Glutamatergic neuron (in vitro differentiated cells): ENCODE measurements at places on chromosomes 1 and 21. TPM values are rescaled to one million over a fixed set of nuclear protein-coding genes. Genes with fewer than 3 reads are reported as not detected.

The CD34 gene
- 0.20 TPM for total RNA-seq

The ICOSLG gene
- total RNA-seq = 0.37 TPM

The C1orf116 gene
- not detected for total RNA-seq

DNA sequence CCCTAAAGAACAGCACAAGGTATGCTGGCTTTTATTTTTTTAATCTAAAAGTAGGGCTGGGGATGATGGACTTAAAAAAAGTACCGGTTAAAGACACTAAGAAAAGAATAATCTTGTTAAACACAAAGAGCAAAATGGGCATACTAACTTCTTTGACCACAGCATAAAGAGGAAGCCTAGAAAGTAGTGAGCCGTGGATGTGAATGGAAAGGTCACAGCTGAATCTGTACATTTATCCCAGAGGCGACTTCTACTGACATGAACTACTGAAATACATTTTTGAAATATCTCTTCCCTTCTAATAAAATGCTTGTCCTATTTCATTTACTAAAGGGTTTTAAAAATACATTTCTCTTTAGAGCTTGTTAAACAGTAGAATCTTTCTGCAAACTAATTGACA, 140.7 kb downstream of the SLC45A1 start:
- peaks cover 12% of the 10 kb centered on the region for H3K27me3 ChIP-seq
- no peak overlapping the region for H3K4me3 ChIP-seq
- DNase-seq = no peak
- H3K27ac ChIP-seq = no peak overlapping the region

DNA sequence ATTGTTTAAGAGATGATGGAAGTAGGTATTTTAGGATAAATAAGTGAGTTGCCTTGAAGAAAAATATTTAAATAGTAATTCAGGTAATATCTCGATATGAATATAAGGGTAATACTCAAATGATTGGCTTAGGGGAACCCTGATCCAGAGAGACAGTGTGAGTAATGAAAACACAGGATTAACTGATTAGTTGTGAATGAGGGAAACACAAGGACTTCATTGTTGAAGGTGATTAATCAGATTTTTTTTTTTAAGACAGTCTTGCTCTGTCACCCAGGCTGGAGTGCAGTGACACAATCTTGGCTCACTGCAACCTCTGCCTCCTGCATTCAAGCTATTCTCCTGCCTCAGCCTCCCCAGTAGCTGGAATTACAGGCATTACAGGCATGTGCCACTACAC, 12.7 kb downstream of the SLC25A33 start:
- DNase-seq = no peak
- no peak overlapping the region for H3K27ac ChIP-seq
- peaks cover 3% of the 10 kb centered on the region for H3K27me3 ChIP-seq
- no peaks in the 10 kb centered on the region for H3K36me3 ChIP-seq
- H3K4me1 ChIP-seq = no peaks in the 10 kb centered on the region

GRCh38 chr1:3683992-3684391, 31.7 kb downstream of the TP73 start:
- peak; percentile 83 for DNase-seq
- H3K4me1 ChIP-seq = peaks cover 10% of the 10 kb centered on the region
- H3K27me3 ChIP-seq = peaks cover 9% of the 10 kb centered on the region
- H3K4me3 ChIP-seq = no peak overlapping the region
- peaks cover 5% of the 10 kb centered on the region for H3K36me3 ChIP-seq

DNA sequence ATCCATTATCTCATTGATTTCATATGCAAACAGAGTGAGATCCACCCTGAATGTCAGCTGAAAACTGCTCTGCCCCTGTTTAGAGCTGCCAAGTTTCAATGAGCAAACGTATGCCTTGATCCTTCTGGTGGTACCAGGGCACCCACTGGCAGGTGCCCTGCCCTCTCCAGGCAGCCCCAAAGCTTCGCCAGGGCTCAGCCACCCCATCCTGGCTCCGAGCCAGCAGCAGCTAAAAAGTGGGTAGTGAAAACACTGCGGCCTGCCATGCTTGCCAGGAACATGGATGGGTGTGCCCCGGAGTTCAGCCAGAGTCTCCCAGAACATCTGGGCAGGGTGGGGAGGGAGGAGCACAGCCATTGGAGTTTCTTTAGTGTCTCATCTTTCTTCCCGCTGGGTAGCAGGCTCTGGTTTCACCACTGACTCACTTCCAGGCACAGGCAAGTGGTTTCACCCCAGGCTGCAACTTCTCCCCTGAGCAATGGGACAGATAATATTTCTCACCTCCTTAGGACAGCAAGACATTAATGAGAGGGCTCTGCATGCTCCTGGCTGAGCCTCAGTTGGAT, 8.1 kb upstream of the LMX1A start:
- DNase-seq = no peak
- no peaks in the 10 kb centered on the region for H3K4me1 ChIP-seq
- H3K4me3 ChIP-seq = no peak overlapping the region
- H3K27me3 ChIP-seq = peaks cover 3% of the 10 kb centered on the region

- peaks cover 10% of the 10 kb centered on the region for H3K4me1 ChIP-seq
- no peak overlapping the region for H3K4me3 ChIP-seq
Measured at GRCh38 chr1:94903280-94904009, 23.5 kb downstream of the CNN3 start.

DNA sequence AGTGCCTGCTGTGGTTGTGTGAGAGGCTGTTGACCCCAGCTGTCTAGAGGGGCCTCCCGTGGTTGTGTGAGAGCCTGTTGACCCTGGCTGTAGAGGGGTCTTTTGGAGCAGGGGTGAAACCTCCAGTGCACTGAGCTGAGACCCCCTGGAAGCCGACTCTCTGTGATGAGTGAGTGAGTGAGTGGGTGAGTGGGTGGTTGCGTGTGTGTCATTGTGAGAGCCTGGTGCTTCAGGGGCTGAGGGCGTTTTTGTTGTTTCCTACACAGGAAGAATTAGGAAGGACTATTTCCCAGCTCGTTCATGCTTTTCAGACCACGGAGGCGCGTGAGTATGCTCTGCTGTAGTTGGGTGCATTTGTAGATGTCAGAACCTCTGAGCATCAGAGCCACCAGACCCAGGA, 3.0 kb downstream of the RRP1 start:
- no peak overlapping the region for H3K27ac ChIP-seq
- no peak overlapping the region for H3K4me3 ChIP-seq
- peaks cover 8% of the 10 kb centered on the region for H3K27me3 ChIP-seq
- no peak for DNase-seq
- H3K36me3 ChIP-seq = peaks cover 5% of the 10 kb centered on the region

GRCh38 chr1:186943891-186944686, 115.3 kb downstream of the PLA2G4A start:
- no peaks in the 10 kb centered on the region for H3K27me3 ChIP-seq
- H3K4me1 ChIP-seq = no peaks in the 10 kb centered on the region
- no peak for DNase-seq
- H3K36me3 ChIP-seq = no peaks in the 10 kb centered on the region
- no peak overlapping the region for H3K27ac ChIP-seq
- H3K4me3 ChIP-seq = no peak overlapping the region

DNA sequence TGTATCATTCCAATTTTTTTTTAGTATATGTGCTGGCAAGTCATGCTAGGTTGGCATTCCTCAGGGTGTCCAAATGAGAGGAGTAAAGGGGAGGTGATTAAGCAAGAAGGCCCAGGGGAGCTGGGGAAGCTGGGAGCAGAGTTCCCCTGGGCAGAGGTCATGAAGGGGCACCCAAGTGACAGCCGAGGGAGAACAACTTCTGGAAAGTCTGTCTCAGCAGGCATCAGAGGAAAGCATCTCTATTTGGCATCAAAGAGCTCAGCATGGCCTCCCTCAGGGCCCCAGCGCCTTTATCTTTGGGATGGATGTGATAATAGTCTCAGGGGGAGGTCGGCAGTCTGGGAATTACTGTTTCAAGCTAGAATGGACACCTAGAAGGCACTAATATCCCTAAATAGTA, 5.0 kb upstream of the ENO1 start:
- no peak for DNase-seq
- H3K27me3 ChIP-seq = peaks cover 3% of the 10 kb centered on the region
- H3K4me1 ChIP-seq = peaks cover 7% of the 10 kb centered on the region
- no peaks in the 10 kb centered on the region for H3K36me3 ChIP-seq
- no peak overlapping the region for H3K4me3 ChIP-seq
- H3K27ac ChIP-seq = no peak overlapping the region

DNA sequence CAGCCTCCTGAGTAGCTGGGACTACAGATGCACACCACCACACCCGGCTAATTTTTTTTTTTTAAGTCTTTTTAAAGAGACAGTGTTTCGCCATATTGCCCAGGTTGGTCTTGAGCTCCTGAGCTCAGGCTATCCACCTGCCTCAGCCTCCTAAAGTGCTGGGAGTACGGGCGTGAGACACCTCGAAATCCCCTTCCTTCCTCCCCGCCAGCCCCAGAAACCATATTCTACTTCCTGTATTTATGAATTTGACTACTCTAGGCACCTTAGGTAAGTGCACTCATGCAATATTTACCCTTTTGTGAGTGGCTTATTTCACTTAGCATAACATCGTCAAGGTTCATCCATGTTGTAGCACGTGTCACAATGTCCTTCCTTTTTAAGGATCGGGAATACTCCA, 6.9 kb upstream of the LRP8 start:
- no peaks in the 10 kb centered on the region for H3K36me3 ChIP-seq
- no peak overlapping the region for H3K4me3 ChIP-seq
- no peak overlapping the region for H3K27ac ChIP-seq
- H3K27me3 ChIP-seq = peaks cover 2% of the 10 kb centered on the region
- H3K4me1 ChIP-seq = peaks cover 7% of the 10 kb centered on the region
- DNase-seq = no peak

DNA sequence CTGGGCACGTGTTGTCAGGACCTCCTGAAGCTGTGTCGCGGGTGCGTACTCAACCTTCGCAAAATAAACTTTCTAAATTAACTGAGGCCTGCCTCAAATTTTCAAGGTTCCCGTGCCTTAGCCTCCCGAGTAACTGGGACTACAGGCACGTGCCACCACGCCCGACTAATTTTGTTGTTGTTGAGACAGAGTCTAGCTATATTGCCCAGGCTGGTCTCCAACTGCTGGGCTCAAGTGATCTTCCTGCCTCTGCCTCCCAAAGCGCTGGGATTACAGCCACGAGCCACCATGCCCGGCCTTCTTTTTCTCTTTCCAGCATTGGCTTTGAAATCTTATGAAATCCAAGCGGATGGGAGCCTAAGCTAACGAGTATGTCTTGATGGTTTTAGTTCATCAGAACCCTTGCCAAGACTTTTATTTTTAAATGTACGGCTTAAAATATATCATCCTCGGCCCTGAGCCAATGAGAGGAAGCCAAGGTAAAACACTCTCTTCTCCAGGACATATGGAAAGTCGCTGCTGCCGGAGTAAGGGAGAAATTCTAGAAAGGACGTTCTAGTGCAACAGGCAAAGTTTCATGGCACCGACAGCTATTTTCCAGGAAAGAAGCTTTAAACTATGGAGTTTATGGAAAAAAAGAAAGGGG, 12.7 kb upstream of the ERVH48-1 start:
- H3K4me3 ChIP-seq = no peak overlapping the region
- H3K36me3 ChIP-seq = peaks cover 5% of the 10 kb centered on the region
- no peaks in the 10 kb centered on the region for H3K27me3 ChIP-seq
- no peak for DNase-seq

- no peaks in the 10 kb centered on the region for H3K4me1 ChIP-seq
- peaks cover 2% of the 10 kb centered on the region for H3K27me3 ChIP-seq
- H3K4me3 ChIP-seq = no peak overlapping the region
- H3K36me3 ChIP-seq = no peaks in the 10 kb centered on the region
- H3K27ac ChIP-seq = no peak overlapping the region
- no peak for DNase-seq
Measured at GRCh38 chr1:56074007-56074651, 505.2 kb downstream of the PLPP3 start.

DNA sequence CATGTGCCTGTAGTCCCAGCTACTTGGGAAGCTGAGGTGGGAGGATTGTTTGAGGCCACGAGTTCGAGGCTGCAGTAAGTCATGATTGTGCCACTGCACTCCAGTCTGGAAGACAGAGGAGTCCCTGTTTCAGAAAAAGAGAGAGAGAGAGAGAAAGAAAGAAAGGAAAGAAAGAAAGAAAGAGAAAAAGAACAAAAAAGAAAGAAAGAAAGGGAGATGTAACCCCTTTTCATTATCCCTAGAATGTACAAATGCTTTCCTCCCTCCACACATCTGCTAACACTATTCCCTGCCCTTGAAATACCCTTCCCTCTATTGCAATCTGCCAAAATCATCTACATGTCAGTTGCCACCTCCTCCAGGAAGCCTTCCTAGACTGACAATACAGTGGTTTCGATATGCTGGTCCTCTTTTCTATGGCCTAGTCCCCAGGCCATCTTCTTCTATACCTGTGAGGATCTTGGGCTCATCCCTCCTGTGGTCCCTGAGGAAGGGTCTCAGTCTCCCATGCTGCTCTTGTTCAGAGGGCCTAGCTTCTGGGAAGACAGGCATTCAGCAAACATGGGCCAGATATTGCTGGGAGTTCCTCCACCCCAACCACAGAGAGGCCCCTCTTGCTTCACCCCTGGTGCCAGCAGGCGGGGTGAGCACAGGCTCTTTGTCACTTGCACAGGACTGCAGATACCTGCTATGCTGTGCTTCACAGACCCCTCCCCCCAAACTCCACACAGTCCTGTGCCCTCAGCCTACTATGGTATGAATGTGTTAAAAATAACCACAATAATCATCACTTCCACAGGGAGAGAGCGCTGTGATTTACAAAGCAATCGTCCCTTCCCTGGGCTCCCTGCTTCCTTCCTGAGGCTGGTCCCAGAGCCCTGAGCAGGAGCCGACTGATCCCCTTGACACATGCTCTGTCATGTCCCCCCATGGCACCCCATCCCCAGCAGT, 14.1 kb downstream of the ADGRB2 start:
- no peaks in the 10 kb centered on the region for H3K36me3 ChIP-seq
- H3K4me3 ChIP-seq = no peak overlapping the region
- H3K4me1 ChIP-seq = peaks cover 22% of the 10 kb centered on the region
- peaks cover 20% of the 10 kb centered on the region for H3K27me3 ChIP-seq

GRCh38 chr1:207822602-207823451, 71.0 kb downstream of the CD46 start:
- H3K27me3 ChIP-seq = peaks cover 6% of the 10 kb centered on the region
- DNase-seq = peak; percentile 39
- H3K4me1 ChIP-seq = peaks cover 17% of the 10 kb centered on the region
- no peak overlapping the region for H3K27ac ChIP-seq
- no peaks in the 10 kb centered on the region for H3K36me3 ChIP-seq

GRCh38 chr21:41426676-41427404, 801 bp downstream of the MX1 start:
- DNase-seq = no peak
- H3K27ac ChIP-seq = no peak overlapping the region
- no peaks in the 10 kb centered on the region for H3K36me3 ChIP-seq
- H3K4me1 ChIP-seq = peaks cover 8% of the 10 kb centered on the region

- no peaks in the 10 kb centered on the region for H3K36me3 ChIP-seq
- peaks cover 35% of the 10 kb centered on the region for H3K27me3 ChIP-seq
- no peak for DNase-seq
- H3K4me3 ChIP-seq = no peak overlapping the region
- peaks cover 15% of the 10 kb centered on the region for H3K4me1 ChIP-seq
- H3K27ac ChIP-seq = no peak overlapping the region
Measured at GRCh38 chr1:11539850-11540772, 61.2 kb downstream of the DISP3 start.

DNA sequence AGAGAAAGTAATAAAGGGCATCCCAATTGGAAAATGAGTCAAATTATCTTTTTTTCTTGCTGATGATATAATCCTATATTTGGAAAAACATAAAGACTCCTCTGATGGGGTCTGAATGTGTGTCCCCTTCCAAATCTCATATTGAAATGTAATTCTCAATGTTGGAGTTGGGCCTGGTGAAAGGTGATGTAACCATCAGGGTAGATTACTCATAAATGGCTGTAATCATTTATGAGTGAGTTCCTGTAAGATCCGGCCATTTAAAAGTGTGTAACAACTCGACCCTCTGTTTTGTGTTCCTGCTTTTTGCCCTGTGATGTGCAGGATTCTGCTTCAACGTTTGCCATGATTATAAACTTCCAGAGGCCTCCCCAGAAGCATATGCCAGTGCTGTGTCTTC, 44.3 kb upstream of the MAP1LC3C start:
- H3K27me3 ChIP-seq = no peaks in the 10 kb centered on the region
- H3K27ac ChIP-seq = no peak overlapping the region
- no peaks in the 10 kb centered on the region for H3K36me3 ChIP-seq
- no peak overlapping the region for H3K4me3 ChIP-seq
